ENCODE measurements at places on chromosomes 11 and 22.

DNA sequence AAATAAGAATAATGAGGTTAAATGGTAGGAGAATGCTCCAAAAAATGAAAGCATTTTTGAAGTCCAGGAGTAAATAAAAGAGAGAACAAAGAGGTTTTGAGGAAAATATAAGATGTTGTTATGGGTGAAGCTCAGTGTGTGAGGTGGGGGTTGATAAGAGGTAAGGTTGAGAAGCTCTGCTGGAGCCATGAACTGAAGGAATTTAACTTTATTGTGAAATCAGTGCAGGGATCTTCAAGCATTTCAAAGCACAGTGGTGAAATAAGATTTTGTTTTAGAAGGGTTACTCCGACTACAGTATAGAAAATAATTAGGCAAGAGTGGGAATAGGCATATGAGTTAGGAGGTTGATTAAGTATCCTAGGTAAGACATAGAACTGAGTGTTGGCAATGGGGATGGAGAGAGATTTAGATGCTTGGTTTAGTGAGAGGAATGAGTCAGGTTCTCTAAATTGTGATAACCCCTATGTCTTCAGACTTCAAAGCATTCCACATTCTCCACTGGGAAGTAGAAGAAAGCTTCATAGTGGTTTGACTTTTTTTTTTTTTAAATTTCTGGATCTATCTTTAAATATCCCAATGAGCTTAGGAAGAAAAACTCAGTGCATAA is 403.2 kb downstream of the AASDHPPT start:
- H3K4me1 ChIP-seq = no peaks in the 10 kb centered on the region
- H3K27ac ChIP-seq = no peak overlapping the region
- H3K4me3 ChIP-seq = no peak overlapping the region
- H3K36me3 ChIP-seq = no peaks in the 10 kb centered on the region

DNA sequence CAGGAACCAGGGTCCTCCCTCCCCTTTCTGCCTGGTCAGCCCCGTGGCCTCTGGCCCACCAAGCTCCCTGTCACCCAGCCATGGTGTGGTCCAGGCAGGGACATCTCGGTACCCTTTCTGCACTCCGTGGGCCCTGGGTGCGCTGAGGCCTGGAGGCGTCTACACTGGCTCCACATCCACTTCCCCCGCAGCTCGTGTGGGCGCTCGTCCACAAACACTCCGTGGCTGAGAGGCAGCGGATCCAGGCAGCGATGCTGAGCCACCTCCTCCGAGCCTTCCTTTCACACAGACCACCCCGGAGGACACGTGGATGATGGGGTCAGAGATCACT is 16.1 kb downstream of the RNH1 start:
- no peak overlapping the region for H3K4me3 ChIP-seq
- DNase-seq = no peak
- no peaks in the 10 kb centered on the region for H3K4me1 ChIP-seq
- H3K27me3 ChIP-seq = no peaks in the 10 kb centered on the region
- no peak overlapping the region for H3K27ac ChIP-seq

DNA sequence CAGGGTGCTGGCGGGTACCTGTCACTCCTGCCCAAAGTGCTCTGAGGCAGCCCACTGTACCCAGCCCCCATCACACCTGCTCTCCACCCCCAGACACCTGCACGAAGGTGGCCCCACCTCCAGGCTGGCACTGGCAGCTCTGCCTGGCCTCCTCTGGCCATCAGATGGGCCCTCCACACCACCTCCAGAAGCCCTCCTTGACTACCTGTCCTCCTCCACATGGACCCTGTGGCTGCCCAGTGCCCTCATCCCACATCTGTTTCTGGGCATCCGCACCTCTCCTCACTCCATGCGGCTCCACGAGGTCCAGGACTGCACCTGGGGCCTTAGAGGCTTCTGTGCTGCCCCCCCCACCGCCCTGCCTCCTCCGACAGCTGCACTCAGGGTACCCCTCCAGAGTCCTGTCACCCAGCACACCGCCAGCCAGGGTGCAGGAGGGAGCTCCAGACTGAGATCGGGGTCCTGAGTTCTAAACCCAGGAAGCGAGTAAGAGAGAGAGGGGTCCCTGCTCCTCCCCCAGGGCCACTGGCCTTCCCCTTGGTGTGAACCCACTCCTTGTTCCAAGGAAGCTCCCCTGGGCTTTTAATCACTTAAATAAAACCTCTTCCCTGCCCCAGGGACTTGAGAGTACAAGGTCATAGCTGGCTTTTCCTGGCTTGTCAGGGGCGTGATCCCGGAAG is 1.7 kb downstream of the CTSD start:
- peaks cover 72% of the 10 kb centered on the region for H3K4me1 ChIP-seq
- DNase-seq = no peak
- peaks cover 4% of the 10 kb centered on the region for H3K27me3 ChIP-seq
- peak overlapping the region; percentile 54 for H3K27ac ChIP-seq

DNA sequence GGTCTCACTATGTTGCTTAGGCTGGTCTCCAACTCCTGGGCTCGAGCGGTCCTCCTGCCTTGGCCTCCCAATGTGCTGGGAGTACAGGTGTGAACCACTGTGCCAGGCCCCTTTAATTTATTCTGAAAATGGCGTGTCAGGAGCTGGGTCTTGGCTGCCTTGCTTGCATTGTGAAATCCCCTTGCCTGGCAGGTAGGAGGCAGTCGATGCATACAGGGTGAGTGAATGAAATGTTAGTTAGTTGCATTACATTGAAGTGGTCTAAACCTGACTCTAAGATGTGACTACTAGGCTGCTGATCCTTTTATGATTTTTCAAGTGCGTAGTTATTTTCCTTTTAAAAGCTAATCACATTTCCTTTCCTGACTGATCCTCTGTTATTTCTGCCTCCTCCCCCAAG is 42.9 kb downstream of the PARVB start:
- no peaks in the 10 kb centered on the region for H3K36me3 ChIP-seq
- H3K4me3 ChIP-seq = no peak overlapping the region
- H3K27me3 ChIP-seq = no peaks in the 10 kb centered on the region
- no peak for DNase-seq
- no peak overlapping the region for H3K27ac ChIP-seq
- peaks cover 8% of the 10 kb centered on the region for H3K4me1 ChIP-seq

DNA sequence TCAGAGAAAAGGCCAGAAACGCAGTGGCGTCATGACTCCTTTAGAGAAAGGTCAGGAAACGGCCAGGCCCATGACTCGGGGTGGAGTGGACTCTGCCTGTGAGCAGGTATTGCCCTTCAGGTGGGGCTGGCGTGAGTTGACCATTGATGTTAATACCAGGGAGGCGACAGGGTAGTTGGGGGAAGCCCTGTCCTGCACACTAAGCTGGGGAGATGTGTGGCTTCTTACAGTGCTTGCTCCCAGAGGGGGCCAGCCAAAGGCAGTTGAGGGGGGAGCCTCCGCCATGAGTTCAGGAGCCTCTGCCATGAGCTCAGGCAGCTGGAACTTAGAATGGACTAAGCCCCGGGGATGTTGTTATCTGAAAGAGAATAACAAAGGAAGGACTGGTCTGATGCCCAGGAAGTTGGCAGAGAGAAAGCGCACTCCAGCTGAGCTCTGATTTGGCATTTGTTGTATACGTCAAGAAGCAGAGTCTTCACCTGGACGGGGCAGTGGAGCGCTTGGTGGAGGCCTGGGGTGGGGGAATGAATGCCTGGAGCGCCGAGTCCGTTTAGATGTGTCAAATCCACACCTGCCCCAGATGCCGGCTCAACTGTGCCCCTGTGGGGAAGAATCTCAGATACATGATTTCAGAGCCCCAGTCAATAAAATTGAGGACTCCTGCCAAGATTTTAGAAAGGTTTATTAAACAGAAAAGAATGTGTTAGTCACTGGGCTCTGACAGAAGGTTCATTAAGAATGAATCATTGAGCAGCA is 222.5 kb downstream of the TBC1D22A start:
- no peak overlapping the region for H3K4me3 ChIP-seq
- no peak overlapping the region for H3K27ac ChIP-seq
- no peaks in the 10 kb centered on the region for H3K27me3 ChIP-seq
- no peaks in the 10 kb centered on the region for H3K36me3 ChIP-seq
- H3K4me1 ChIP-seq = no peaks in the 10 kb centered on the region
- DNase-seq = no peak
